ENCODE measurements at places on chromosomes 4 and X.

DNA sequence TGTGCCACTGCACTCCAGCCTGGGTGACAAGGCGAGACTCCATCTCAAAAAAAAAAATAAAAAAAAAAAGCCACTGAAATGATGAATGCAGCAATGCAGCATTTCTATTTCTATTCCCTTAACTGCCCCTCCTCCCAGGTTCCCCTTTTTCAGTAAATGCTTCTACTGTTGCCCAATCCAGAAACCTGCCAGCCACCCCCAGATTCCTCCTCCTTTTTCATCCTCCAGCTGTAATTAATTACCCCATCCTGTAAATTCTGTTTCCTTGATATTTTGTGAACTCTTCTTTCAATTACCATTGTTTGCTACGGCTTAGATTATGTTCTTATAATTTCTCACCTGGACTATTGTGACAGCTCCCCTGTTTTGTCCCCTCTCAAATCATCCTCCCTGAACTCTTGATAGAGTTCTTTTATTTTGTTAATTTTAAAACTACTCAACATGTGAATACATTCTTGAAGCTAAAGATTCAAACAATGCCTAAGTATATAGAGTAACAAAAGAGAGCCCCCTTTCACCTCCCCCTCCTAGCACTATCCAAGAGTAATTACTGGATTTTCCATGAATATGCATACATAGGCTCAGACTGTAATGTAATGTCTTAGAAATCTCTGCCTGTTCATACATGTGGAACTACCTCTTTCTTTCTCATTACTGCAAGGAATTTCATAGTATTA is 140.6 kb upstream of the GPC4 start:
- DNase-seq, result no peak

DNA sequence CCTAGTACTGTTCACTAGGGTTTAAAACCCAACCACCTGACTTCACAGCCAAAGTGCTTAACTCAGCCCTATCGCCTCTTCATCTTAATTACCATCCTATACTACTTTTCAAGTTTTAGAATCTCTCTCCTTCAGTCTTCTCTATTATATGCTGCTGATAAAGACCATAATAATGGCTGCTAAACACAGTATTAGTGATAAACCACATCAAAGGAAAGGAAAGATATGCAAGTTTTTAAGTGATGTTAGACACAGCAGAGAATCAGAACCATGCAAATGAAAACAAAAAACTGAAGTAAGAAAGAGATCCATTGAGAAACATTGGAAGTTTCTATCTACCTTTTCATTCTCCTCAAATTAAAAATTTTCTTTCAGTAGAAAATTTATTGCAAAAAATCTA is 100.8 kb downstream of the REELD1 start:
- DNase-seq, result no peak

- DNase-seq, result no peak
Measured at GRCh38 chr4:24915121-24915922, 2.5 kb upstream of the CCDC149 start.

GRCh38 chr4:114727461-114727860 is 128.9 kb downstream of the UGT8 start:
- no peak for DNase-seq

DNA sequence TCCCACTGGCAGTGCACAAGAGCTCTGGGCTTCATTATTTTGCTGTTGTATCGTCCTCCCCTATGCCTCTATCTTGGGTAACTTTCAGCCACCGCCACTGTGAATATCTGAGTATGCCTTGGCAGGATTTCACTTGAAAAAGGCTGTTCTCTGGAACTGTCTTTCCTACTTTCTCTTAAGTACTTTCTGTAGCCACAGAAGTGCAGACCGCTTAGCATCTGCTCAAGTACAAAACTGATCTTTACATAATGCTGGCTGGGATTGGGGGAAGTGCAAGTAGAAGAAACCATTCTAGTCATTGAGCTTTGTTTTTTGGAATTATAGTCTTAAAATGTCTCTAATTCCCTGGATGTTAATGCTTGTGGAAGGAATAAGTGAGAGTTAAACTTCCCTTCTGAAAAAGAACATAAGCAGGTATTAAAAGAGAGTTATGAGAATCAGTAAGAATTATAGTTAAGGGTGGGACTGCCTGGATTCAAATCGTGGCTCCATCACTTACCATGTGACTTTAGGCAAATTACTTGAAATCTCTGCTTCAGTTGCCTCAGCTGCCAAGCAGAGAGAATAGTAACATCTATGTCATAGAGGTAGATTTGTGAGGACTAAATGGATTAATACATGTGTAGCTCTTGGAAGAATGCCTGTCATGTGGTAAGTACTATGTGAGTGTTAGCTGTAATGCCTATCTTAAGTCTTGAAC is 77.5 kb downstream of the MID1IP1 start:
- DNase-seq, result no peak

Measured in NCI-H2081 treated with DMSO at 0.1 percent for 48 hours (cell line).